ENCODE measurements at places on chromosomes 12 and 14.

GRCh38 chr12:53604581-53604980 is 21.6 kb downstream of the ATF7 start:
- no peak for DNase-seq

DNA sequence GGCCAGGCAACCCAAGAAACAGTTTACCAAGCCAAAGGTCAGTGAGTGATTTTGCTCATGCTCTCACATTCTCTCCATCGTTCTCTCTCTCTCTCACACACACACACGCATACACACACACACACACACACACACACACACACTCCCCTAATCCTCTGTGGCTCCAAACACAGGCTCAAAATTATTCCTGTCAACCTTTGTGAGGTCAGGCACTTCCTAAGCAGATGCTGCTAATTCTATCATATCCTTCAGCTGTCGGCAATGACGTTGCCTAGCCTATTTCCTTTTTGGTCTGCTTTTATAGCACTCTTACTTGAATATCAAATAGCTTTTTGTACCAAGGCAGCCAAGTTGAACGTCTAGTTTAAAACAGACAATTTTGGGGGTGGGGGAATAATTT is 98.9 kb upstream of the EGLN3 start:
- no peak for DNase-seq

DNA sequence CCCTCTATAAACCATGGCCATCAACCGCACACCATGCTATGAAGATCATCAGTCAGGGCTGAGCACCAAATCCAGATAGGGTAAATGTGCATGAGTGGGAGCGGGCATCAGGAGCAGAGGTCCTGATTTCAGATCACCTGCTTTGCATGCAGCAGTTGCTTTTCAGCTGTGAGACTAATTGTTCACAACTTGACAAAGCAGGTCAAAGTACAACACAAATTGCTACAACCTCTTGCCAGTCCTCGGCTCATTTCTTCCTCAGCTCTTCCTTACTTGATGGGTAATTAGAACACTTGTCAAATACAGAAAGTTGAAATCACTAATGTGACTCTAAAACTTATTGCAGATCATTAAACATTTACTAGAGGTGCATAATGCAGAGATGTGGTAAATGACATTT is 171.6 kb downstream of the PPM1H start:
- DNase-seq, result no peak

DNA sequence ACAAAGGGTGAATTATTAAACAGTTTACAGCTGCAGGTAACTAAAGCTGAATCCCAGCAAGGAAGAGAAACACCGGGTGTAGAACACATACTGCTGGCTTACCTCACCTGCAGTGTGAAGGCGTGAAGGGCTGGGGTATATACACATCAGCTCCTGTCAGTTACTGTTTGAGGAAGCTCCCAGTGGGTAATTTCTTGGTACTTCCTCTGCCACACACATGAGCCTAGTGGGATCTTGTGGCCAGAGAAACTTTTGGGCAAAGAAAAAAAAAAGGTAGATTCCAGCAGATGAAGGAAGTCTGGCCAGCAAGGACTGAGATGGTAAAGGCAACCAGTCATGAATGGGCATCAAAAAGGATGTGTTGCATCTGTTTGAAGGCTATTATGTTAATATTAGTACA is 14.0 kb upstream of the GPR33 start:
- DNase-seq, result no peak

DNA sequence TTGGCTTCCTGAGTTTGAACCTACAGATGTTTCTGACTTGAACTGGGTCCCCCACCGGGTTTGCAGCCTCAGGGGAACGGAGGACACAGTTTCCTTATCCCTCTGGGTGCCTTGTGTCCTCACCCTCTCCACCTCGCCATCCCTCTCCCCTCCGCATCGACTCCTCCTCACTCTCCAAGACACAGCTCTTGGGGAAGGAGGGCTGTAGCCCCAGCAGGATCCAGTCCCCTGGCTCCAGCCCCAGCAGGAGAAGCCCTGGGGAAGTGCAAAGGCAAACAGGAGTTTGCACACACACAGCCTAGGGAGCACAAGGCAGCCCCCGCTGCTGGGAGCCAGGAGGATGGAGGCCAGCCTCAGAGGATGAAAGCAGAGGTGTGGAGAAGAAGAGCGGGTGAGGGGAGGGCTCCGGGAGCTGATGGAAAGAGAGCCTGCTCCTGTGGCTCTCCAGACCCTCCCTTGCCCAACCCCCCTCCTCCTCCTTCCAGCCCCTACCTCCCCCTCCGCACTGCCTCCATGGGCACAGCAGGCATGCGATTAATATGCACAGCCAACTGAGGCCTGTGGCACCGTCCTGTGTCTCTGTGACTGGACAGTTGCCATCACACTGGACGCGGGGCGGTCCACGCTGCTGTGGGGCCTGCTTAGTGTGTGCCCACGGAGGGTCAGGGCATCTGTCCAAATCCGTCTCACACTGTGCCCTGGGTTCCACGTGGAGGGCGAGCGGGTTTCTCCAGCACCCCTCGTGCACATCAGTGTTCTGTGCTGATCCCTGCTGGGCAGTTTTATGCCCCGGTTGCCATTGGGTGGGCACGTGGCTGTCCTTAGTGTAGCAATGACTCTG is 193.7 kb upstream of the DIO3 start:
- DNase-seq, result no peak

DNA sequence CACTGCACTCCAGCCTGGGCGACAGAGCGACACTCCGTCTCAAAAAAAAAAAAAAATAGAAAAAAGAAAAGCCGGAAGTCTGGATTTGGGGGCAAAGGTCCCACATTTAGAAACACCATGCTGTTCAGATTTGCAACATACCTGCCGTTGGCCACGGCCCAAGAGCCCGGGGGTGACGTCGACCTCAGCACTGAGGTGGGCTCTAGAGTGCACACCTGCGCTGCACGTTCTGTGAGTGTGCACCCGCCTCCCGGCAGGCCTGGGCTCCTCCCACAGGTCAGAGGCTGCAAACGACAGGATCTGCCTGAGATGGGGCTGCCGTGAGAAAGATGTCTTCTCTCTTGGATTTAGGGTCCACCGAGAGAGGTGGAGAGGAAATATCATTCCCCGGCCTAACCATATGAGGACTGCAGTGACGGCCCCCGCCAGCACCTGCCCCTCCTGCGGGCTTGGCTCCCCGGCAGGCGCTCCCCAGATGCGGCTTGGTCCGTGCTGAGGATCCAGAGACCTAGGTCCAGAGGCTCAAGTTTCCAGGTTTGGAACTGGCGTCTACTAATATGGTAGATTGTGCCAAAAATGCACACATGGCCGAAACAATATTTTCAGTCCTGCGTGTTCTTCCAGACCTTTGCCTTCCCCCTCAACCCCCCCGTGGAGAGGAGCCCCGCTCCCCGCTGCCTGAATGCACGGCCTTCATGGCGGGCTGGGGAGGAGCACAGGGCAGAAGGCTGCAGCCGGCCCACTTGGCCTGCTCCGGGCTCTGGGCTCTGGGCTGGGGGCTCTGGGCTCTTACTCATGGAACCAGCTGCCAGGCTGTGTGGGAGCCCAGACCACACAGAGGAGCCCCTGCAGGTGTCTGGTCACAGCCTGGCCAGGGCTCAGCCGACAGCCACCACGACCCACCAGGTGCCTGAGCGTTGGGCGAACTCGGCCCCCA is 58.8 kb upstream of the FBRSL1 start:
- DNase-seq, result no peak

GRCh38 chr12:12800406-12801180 is 12.6 kb upstream of the DDX47 start:
- no peak for DNase-seq

DNA sequence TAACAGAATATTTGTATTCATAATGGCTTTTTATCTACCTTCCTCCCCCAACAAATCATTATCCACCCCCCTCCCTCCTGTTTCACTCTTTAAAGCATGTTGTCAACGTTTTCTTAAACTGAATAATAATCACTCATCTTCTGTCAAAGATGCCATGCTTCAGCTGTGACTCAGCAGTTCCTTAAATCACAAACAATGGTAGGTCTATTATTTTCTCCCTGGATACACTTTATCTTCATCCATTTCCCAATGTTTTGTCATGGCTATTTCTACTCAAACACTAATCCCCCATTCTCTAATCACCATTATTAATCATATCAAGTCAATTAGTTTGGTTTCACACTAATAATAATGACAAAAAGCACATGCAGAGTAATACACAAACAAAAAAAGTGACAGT is 6.5 kb downstream of the CLEC12B start:
- DNase-seq, result no peak

DNA sequence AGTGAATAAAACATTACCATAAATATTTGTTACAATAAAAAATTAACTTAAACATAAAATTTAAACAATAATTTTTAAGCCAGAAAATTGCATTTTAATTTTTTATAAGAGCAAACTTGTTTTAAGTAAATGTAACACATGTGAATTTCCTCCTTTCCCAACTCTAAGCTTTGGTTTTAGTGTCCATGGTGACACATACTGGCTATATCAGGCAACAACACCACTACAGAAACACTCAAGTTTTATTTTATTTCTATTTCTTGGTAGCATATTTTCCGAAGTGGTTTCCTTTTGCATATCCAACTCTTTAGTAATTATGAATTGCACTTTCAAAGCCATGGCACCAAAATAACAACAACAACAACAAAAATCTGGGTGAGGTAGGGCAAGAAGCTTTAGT is 2.2 kb downstream of the NELL2 start:
- DNase-seq, result no peak

DNA sequence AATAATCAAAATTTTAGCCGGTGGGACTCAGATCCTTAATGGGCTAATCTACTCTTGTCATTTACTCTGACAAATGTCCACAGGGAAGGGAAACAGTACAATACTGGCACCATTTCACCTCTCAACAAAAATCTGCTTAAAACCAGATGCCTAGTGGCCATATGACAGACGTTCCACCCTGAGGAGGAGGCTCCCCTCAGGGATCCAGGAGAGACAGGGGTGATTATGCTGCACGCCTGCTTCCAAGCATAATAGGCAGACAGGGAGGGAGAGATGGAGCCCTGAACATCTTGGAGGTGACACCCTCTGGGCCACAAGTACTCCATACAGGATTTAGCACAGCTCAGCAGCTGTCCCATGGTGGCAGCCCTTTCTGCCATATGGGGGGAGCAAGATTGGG is 24.8 kb upstream of the AKAP6 start:
- DNase-seq, result no peak

- DNase-seq, result no peak
Observed at GRCh38 chr12:49483619-49484018, 55.2 kb upstream of the KCNH3 start.
